Stomach (tissue), 19 donors: ENCODE measurements at places on chromosomes 11 and 22.

DNA sequence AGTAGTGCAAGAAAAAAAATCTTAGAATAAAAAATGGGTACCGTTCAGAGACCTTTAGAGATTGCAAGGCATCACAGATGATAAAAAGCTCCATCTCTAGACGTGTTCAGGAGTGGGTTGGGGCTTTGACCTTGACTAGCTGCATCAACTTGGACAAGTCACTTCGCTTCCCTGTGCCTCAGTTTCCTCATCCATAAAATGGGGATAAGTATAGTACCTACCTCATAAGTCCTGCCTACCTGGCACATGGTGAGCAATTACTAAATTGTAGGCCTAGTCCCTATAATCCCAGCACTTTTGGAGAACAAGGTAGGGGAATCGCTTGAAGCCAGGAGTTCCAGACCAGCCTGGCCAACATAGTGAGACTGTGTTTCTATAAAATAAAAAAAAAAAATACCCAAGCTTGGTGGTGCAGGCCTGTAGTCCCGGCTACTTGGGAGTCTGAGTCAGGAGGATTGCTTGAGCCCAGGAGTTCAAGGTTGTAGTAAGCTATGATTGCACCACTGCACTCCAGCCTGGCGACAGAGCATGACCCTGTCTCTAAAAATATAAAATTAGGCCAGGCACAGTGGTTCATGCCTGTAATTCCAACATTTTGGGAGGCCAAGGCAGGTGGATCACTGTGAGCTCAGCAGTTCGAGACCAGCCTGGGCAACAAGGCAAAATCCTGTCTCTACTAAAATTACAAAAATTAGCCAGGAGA is 6.0 kb upstream of the F2 start:
- no peak for DNase-seq

DNA sequence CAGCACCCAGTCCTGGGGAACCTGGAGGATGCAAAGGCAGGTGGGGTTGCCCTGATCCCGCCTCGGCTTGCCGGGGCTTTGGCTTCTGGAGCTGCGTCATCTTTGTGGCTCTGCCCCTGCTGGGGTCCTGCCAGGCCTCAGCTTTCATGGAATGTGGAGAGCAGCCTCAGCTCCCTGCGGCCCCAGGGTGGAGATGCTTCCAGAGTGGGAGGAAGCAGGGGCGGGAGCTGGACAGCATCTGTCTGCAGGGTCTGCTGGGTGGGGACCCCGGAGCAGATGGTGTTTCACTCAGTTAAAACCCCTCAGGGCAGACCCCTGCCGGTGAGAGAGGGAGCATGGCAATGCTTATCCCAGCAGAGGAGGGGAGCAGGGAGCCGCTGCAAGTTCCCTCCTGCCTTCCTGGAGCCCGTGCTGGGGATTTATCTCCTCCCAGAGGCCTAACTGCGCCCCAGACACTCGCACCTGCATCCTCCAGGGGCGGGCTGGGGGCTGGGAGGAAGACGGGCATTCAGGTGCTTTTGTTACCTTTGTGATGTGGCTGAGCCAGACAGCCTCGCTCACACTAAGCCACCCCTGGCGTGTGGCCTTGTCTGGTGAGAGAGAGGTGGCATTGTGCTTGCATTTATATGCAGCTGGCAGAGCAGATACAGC is 15.7 kb downstream of the GRIK4 start:
- no peak for DNase-seq

- DNase-seq, result no peak
Measured at GRCh38 chr11:67279589-67280340, 9.3 kb upstream of the ANKRD13D start.

GRCh38 chr11:12860827-12861226 is 148.3 kb upstream of the RASSF10 start:
- DNase-seq, result no peak

DNA sequence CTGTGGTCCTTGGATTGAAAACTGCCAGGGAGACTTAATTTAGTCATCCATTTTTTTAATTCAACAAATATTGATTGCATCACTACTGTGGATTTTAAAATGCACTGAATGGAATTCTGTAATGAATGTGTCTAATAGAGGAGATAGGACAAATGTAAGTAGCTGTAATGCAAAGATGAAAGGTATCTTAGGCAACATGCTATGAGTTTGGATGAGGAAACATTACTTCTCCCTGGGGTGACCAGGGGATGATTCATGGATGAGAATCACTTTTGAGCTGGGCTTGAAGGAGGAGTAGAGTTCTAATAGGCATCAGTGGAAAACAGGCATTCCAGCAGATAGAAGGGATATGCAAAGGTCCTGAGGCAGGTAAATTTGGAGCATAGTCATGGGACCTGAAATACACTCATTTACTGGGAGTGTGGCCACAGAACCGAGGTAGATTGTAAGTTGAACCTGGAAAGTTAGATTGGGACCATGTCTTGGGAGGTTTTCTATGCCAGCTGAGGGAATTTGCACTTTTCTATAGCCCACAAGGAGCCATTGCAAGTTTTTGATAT is 43.4 kb downstream of the PKNOX2 start:
- DNase-seq, result no peak

- no peak for DNase-seq
Measured at GRCh38 chr11:35683728-35684339, 21.3 kb downstream of the TRIM44 start.
